ENCODE measurements at places on chromosomes 7 and 10. TPM values are rescaled to one million over a fixed set of nuclear protein-coding genes. Genes with fewer than 3 reads are reported as not detected.

GRCh38 chr10:7523656-7524055, 112.8 kb upstream of the SFMBT2 start:
- peaks cover 15% of the 10 kb centered on the region for H3K4me1 ChIP-seq
- H3K4me3 ChIP-seq: no peak overlapping the region
- peaks cover 2% of the 10 kb centered on the region for H3K27me3 ChIP-seq
- H3K36me3 ChIP-seq: no peaks in the 10 kb centered on the region
- H3K27ac ChIP-seq: no peak overlapping the region
- no peak for DNase-seq

- H3K27me3 ChIP-seq: peaks cover 3% of the 10 kb centered on the region
- H3K4me3 ChIP-seq: peak overlapping the region; percentile 88
- H3K4me1 ChIP-seq: peaks cover 24% of the 10 kb centered on the region
- H3K27ac ChIP-seq: peak overlapping the region; percentile 88
- no peak for DNase-seq
These were observed 34.7 kb downstream of the MRPS24 start for GRCh38 chr7:43834463-43835251.

DNA sequence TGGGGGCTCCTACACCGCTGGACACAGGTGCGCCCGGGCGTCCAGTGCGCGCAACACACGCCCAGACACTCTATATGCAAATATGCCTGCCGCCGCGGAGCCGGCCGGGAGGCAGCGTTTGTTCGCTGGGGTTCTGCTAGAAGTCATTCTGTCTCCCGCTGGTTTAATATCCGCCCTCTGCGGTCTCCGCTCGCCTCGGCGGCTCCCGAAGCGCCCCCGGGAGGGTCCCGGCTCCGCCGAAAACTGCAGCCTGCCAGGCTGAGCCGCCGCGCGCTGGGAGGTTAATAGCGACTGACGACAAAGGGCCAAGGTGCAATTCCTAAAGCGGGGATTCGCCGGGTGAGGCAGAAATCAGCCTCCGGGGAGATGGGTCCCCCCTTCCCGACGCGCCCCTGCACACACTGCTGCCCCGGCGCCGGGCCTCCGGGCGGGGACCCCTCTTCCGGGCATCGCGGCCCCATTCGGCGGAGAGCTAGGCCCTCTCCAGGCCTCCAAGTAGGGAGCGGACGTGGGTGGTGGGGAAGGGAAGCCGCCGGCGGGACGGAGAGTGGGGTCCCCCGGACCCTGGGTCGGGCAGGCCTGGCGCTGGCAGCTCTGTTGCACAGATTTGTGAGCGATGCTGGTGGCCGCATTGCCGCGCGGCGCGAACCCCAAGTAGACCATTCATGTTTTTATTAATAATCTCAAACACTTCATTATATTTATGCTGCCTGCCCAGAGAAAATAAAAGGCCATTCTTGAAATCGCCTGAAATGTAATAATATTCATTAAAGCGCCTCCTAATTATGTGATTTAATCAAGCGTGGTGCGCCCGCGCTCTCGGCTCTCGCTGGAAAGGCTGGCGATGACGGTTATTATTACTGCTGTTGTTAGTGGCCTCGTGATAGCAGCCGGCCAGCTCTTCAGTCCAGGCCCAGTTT, 9.1 kb downstream of the EN2 start:
- H3K4me1 ChIP-seq: peaks cover 23% of the 10 kb centered on the region
- peak overlapping the region; percentile 44 for H3K4me3 ChIP-seq
- no peak for DNase-seq
- peaks cover 71% of the 10 kb centered on the region for H3K27me3 ChIP-seq
- no peak overlapping the region for H3K27ac ChIP-seq
- H3K36me3 ChIP-seq: no peaks in the 10 kb centered on the region

- H3K27me3 ChIP-seq: no peaks in the 10 kb centered on the region
- peak overlapping the region; percentile 52 for H3K4me3 ChIP-seq
- peaks cover 55% of the 10 kb centered on the region for H3K4me1 ChIP-seq
- H3K27ac ChIP-seq: no peak overlapping the region
These were observed 26.1 kb downstream of the LRRC4 start for GRCh38 chr7:128005117-128005516.

DNA sequence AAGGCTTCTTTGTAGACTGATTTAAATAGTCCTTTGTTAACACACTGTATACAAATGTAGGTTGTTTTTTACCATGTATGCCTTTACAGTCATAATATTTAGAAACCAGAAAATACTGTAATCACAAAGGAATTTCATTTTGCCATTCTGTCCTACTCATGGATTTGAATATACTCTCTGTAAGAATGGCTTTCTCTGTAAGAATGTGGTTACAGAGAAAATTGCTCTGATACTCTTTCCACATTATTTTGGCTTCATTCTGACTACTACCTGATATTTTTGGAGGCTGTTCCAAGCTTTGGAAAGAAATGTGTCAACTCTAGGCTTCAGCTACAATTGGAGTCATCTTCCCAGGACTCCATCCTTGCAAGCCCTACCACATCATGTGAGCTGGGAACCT, 23.5 kb downstream of the CH25H start:
- peaks cover 13% of the 10 kb centered on the region for H3K27me3 ChIP-seq
- no peak for DNase-seq
- no peaks in the 10 kb centered on the region for H3K36me3 ChIP-seq
- H3K4me3 ChIP-seq: no peak overlapping the region
- no peak overlapping the region for H3K27ac ChIP-seq

STEAP1 gene
- total RNA-seq: 0.86 TPM

HMX3 gene
- not detected for total RNA-seq

Measured in activated B cell treated with CpG ODN at 0.5 μM for 24 hours (primary cell).